ENCODE measurements at places on chromosomes 6 and 20.

GRCh38 chr6:97469451-97469850, 186.4 kb upstream of the MMS22L start:
- DNase-seq: no peak

GRCh38 chr6:109457562-109457996, 2.0 kb upstream of the MICAL1 start:
- DNase-seq: no peak

GRCh38 chr6:88535306-88535705, 369.2 kb upstream of the CNR1 start:
- no peak for DNase-seq

GRCh38 chr6:135195522-135195921, 14.4 kb downstream of the MYB start:
- no peak for DNase-seq

DNA sequence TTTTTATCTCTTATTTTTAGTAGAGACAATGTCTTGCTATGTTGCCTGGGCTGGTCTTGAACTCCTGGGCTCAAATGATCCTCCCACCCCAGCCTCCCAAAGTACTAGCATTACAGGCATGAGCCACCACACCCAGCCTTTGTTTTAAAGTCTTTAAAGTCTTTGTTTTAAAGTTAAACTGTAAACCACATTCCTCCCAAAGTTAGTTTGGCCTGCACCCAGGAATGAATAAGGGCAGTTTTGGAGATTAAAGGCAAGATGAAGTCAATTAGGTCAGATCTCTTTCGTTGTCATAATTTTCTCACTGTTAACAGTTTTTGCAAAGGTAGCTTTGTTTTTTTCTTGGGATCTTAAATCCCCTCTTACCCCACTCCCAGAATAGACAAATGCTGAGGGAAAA, 63.8 kb downstream of the UBR2 start:
- no peak for DNase-seq

DNA sequence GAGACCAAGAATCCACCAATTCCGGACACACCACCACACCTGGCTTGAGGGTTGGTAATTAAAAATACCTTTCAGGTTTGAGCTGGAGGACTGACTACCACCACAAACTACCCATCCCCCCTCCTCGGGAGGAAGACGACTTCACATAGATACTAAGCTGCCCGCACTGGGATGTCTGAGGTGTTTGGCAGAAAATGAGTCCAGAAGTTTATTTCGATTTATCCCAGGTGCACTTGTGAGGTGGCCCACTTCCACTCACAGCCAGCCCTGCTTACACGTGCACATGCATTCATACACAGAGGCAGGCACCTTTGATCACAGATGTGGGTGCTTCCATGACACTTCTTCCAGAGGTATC, 187.1 kb downstream of the ID4 start:
- no peak for DNase-seq

DNA sequence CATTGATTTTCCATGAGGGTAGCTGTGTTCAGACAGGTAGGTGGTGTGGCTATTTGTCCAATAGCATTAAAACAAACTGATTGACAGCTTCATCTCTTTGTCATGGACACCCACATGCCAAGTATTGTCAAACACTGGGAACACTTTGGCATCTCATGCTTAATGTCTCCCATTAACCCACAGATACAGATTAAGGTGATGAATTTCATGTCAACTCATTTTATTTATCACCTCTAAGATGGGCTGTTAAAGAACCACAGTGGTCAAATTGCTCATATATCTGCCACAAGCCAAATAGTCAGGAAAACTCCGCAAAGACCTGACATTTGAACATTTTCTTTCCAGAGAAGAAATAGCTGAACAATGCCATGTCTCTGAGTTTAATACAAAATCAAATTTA, 139.1 kb upstream of the SPTLC3 start:
- DNase-seq: no peak

- DNase-seq: no peak
Observed at GRCh38 chr6:55450005-55450404, 122.7 kb downstream of the GFRAL start.

- no peak for DNase-seq
Observed at GRCh38 chr6:155078331-155078745, 83.2 kb downstream of the TIAM2 start.

DNA sequence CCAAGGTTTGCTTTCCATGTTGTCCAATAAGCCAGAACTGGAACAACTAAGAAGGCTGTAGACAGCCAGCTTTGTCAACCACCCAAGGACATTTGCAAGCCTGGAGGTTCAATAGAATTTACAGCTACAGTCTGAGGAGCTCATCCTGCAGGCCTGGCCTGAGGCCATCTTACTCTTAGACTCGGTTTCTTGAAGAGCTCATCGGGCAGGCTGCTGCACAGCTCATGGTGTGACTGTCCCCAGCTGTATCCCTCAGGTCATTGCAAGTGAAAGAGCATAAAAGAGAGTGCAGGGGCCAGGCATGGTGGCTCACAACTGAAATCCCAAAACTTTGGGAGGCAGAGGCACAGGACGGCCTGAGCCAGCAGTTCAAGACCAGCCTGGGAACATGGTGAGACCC, 96.9 kb upstream of the FOXQ1 start:
- no peak for DNase-seq

DNA sequence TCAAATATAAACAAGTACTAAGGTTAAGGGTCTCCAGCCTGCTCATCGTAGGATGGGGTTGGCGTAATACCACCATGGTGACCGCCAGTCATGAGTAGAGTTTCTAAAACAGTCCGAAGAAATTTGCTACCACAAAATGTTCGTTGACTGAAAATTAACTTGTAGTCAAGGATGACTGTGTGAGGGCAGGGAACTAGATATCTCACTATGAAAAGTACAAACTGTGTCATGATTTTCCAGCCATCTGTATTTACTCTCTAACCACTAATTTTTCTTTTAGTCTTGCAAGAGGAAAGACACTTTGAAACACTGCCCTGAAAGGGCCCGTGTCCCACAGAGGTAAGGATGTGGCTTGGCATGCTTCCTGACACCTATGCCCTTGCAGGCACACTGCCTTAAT, 99.7 kb downstream of the IRF4 start:
- DNase-seq: no peak

- no peak for DNase-seq
Observed at GRCh38 chr6:141024526-141024925, 1108.2 kb upstream of the GJE1 start.

DNA sequence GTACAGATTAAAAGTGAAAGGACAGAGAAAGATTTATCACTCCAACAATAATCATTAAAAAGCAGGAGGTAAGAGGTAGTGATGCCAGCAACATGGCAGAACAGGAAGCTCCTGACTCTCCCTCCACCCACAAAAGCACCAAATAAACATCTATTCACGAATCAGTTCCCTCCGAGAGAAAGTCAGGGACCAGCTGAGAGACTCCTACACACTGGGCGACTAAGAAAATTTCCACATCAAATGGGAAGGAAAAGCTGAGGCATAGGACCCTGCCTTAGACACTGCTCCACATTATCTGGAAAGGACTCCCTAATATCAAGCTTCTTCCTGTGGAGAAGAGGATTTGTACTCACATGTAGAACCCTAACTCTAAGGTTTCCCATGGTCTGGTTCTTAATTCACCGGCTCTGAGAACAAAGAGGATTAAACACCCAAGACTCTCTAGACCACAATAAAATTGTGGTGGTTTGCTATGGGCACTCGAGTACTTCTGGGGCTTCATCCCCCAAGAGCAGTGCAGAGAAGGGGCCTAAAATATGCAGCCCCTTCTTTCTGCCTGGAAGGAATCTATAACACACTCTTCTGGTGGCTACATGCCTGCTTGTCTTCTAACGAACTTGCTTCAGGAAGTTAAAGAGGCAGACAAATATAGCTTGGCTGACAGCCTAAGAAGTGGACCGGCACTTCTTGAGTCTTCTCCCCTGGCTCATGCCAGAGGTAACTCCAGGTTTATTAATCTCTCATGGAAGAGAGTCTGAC, 29.4 kb upstream of the ASF1A start:
- no peak for DNase-seq

DNA sequence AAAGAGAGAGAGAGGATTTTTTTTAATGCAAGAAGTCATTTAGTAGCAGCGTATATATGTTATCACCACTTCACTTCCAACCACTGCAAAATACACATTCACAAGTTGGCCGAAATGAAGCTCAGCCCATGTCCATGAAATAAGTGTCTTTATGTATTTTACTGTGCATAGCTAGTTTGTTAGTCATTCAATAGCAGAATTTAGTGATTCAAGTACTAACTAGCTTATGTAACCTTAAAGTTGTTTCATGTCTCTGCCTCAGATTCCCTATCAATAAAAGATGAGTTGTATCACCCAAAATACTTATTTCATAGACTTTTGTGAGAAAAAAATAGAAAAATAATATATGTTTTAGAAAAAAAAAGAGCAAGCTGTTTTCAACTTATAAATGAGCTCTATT, 153.7 kb upstream of the PRDM1 start:
- no peak for DNase-seq

DNA sequence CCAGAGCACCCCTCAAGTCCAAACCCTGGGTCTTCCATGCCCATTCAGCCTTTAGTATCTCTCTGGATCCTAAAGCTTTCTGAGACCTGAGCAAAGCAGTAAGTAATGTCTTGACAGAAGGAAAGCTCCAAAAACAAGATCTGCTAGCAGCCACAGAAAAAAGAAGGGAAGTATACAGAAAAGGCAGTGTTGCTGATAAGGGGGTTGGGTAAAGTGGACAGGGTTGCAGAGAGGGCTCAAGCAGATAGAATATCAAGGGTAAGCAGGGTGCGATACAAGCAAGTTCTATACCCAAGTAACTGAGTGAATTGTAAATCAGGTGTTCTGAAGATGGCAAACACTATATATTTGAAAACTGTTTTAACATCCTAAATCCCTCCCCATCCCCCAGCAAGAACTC, 113.4 kb upstream of the CARMIL1 start:
- no peak for DNase-seq

- DNase-seq: no peak
Observed at GRCh38 chr6:166289207-166290060, 18.8 kb downstream of the PRR18 start.

DNA sequence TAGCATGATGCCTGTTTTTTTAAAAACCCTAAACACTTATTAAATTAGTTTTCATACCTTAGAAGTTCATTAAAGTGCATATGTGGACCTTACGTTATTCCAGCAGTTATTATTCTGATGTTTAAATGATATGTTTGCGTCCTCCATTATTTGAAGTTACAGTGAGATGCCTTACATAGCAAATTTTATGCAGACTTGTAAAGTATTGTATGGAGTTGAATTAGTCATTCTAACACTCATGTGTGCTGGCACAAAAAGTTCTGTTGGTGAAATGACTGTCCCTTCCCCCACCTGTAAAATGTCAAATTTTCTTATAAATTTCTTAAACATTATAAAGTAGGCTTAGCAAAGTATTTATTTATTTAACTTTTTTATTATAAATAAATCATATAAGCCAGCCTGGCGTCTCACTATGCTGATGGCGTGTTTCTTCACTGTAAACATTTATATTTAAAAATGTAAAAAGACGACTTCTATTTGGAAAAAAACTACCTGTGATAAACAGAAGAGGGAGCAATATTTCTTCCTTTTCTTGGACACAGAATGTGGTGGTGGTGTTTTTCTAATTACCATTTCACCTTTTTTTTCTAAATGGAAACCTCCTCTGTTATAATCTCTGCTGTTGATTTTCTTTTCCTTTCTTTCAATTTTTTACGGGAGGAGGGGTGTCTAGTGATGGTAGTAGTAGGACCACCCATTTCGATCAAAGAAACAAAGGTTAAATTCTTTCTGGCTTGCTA, 155.4 kb downstream of the RFPL4B start:
- DNase-seq: peak; percentile 66

DNA sequence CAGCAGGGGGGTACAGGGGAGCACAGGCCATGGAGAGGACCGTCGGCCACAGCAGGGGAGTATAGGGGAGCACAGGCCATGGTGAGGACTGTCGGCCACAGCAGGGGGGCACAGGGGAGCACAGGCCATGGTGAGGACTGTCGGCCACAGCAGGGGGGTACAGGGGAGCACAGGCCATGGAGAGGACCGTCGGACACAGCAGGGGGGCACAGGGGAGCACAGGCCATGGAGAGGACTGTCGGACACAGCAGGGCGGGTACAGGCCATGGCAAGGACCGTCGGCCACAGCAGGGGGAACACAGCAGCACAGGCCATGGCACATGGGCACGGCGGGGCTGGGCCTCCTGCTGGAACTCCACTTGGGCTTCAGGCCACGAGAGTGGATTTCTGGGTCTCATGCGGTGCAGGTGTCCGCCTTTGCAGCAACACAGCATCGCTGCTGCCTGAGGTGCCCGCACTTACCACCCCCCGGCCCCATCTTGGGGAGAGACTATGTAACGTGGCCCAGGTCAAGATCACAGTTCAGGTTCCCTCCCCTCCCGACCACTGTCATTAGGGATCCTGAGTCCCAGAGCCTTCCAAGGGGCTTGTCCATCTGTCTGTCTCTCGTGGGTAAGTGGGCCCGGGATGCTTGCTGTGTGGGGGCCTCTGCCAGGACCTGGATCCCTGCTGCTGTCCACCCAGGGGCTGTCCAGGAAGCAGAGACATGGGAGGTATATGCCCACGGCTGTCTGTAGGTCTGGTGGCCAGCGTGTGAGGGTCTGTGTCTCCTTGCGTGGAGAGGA, 2.5 kb downstream of the NPBWR2 start:
- no peak for DNase-seq

- no peak for DNase-seq
Observed at GRCh38 chr6:110415086-110415916, at the start of gene DDO. TSS of gene DDO (minus strand) at chr6:110415575. CDS start at chr6:110413462, 2,113 bp downstream.

GRCh38 chr6:14396826-14397517, 279.4 kb downstream of the CD83 start:
- DNase-seq: no peak

- DNase-seq: no peak
Observed at GRCh38 chr20:21232546-21233280, 70.4 kb upstream of the XRN2 start.

DNA sequence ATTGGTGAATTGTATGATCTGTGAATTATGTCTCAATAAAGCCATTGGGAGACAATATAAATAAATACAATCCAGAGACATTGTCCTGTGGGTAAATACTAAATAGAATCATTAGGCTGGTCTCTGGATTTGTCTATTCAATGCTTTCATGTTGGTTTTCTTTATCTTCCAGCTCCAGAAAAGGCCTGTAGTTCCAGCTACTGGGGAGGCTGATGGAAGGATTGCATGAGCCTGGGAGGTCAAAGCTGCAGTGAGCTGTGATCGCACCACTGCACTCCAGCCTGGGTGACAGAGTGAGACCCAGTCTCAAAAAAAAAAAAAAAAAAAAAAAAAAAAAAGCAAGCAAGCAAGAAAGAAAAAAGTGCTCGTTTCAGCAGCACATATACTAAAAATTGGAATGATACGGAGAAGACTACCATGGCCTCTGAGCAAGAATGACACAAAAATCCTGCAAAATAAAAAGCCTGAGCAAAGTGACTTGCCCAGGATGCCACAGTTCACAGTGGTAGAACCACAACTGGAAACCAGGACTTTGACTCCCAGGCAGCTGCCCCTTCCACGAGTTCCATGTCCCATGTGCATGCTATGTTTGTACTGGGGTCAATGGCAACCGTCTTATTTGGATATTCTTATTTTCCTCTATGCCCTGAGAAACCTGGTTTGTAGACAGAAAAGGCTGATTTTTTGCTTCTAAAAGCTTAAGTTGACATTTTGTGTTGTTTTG, 33.6 kb upstream of the GMPR start:
- no peak for DNase-seq

GRCh38 chr20:24676353-24676977, 207.0 kb downstream of the SYNDIG1 start:
- DNase-seq: no peak

All from NCI-H526 treated with DMSO at 0.1 percent for 48 hours (cell line).